ENCODE measurements at places on chromosomes 7 and 10.

- no peak for DNase-seq
Measured at GRCh38 chr7:79610748-79611304, 157.4 kb upstream of the MAGI2 start.

GRCh38 chr10:10552948-10553347 lies 464.7 kb upstream of the CELF2 start:
- no peak for DNase-seq

GRCh38 chr7:93430917-93431588 lies 143.5 kb downstream of the CALCR start:
- no peak for DNase-seq

GRCh38 chr7:99369767-99370391 lies 4.7 kb upstream of the ARPC1B start:
- DNase-seq, result no peak

DNA sequence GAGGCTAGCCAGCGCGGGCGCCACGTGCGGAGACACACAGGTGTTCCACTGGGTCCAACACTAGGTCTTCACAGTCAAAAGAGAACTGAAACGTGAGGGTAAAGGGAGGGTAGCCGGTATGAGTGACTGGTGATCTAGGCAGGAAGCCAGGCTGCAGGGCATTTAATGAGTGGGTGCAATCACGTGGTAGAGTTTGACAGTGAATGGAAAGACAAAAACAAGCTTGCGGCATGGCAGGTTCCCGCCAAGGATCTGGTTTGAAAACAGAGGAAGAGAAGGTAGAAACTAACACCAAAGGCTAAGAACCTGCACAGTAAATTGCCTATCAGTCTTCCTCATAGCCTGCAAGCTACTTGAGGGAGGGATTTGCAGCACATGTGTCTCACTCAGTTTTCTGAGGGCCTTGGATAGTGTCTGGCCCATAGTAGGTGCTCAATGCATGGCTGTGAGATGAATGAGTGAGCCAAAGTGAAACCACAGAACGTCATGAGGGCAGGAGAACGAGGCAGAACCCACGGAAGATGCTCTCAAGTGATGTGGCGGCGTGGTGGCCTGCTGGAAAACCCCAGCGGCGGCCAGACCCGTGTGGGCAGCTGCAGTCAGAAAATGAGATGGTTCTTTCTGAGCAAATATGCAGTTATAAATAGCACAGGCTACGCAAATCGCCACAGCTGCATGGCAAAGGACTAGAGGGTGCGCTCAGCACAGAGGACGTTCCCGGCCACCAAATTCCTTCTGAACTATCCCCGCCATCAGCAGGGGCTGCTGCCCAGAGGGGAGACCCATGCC lies 183.6 kb upstream of the NFE2L3 start:
- DNase-seq, result no peak

DNA sequence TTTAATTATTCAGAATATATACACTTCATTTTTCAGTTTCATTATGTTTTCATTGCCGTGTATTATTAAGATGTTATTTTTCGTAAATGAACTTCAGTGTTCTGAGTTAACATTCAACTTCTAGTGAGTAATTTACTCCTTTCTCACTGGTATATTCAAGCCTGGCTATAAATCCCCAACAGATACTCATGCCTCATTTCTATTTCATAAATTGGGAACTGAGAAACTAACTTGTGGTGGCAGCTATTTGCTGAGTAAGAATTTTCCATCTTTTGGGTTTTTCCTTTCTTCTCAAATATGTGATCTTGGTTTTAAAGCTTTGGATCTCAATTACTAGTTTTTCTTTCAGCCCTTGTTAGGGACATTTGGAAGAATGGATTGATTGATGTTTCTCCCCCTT lies 281.1 kb downstream of the CDK14 start:
- no peak for DNase-seq

GRCh38 chr7:66304536-66304935 lies 99.4 kb downstream of the TPST1 start:
- DNase-seq, result no peak

DNA sequence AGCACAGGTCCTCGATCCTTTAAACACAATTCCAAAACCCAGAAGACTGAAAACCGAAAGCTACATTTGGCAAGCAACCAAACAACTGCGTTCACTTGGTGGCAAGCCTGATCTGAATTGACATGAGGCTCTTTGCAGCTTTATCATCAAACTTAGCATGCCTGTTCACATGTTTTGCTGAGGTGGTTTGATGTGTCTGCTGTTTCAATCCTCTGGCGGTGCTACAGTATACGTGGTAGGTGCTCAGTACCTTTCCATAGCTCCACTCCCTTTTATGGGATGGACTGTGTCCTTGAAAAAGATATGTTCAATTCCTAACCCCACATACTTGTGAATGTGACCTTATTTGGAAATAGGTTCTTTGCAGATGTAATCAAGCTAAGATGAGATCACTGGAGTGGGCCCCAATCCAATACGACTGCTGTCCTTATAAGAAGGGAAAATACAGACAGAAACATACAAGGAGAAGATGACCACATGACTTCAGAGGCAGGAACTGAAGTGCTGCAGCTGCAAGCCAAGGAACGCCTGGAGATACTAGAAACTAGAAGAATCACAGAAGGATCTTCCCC lies 33.4 kb downstream of the CCDC6 start:
- no peak for DNase-seq

DNA sequence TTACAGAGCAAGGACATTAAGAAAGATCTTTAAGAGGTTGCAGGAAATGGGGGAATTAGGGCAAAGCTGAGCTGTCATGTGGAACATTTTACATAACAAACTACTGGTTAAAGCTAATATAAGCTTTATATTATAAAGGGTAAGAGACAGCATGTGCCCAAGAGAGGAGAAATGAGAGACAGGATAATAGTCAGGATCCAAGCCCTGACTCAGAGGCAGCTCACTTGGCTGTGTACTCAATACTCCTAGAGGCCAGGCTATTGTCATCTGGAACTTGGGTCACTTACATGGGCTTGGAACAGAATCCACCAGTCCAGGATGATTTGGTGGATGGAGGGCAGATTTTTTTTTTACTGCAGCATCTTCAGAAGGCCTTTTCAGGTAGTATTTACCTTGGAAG lies 418.6 kb upstream of the ZMIZ1 start:
- no peak for DNase-seq

DNA sequence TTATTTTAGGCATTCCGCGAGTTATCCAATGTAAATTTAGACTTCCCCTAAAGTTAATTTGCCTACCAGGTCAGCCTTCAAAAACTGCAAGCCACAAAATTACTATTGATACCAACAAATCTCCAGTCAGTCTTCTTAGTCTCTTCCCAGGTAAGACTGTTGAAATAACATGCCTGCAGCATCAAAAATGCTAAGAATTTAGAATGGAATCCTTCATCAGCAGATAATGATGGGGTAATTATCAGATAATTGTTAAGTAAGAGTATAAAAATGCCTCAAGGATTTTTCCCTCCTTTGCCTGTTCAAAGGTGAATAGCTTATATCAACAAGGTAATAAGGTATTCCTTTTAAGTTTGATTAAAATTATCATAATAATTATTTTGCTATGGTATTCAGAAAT lies 228.5 kb downstream of the BBS9 start:
- DNase-seq, result no peak

- DNase-seq, result no peak
Measured at GRCh38 chr7:143493751-143494150, 16.1 kb downstream of the TAS2R41 start.

DNA sequence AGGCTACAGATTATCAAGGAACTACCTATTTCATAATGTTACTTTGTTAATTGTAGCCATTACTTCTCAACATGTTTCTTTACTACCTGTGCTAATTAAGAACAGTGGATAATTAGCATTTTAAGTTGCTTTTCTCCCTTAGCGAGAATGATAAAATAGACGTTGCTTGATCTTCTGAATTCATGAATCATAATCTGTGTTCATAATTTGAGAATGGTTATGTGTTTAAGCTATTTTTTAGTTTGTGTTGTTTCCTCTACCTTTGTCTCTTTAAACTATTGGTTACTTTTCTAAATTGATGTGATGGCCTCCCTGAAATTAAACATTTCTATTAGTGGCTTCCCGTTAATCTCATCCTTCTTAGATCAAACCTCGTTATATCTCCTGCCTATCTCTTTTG lies at the start of gene ZRANB1:
Gene ZRANB1 (plus strand): TSS at position 301 of the 400 bp plus-strand sequence. CDS start 371 bp downstream, outside the sequence.
- no peak for DNase-seq

DNA sequence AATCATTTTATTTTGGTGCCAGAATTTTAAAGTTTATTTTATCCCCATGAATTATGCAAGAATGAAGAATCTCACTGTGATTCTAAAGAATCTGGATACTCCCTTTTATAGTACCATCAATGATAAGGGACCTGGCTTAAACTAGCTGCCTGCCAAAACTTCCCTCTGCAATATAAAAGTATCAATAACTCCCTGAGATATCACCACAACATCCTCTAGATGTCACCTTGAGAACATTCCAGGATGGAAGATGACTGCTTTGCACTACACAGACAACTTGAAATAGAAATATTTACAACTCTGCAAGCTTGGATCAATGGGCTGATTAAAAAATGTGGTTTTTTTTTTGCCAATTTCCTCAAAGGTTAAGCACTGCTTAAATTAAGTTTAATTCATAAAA lies 142.1 kb downstream of the SLC25A13 start:
- DNase-seq, result no peak

DNA sequence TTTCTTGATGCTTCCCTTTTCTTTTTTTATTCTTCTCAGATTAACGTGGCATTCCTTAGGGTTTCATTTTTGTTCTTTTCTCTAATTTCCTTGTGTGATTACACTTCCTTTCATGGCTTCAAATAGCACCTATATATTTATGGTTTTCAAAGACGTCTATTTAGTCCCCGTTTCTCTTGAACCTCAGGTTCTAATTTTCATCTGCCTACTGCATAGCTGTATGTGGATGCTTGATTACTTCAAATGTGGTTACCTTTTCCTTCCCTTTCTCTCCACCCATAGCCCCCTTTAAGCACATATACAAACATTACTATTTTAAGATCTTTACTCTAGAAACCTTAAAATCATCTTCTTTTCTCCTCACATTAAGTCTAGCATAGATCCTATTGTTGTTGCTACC lies 2.4 kb downstream of the TPST1 start:
- no peak for DNase-seq

GRCh38 chr10:13340626-13341376 lies 7.3 kb downstream of the SEPHS1 start:
- no peak for DNase-seq

DNA sequence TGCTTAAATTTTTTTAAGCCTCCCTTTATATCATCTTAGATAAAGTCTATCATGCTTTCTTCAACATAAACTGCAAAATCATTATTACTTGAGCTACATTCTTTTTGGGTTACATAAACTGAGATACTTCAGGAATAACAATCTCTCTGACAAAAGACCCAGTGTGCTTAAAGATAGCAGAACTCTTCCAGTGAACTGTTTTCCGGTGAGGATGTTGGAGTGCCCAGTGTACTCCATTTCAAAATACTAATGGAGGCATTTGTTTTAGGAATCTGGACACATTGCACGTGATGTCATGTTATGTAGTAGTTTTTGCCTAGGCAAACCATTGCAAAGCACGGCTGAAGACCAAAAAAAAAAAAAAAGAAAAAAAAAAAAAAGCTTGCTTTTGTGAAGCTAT lies 388.2 kb upstream of the CELF2 start:
- no peak for DNase-seq

DNA sequence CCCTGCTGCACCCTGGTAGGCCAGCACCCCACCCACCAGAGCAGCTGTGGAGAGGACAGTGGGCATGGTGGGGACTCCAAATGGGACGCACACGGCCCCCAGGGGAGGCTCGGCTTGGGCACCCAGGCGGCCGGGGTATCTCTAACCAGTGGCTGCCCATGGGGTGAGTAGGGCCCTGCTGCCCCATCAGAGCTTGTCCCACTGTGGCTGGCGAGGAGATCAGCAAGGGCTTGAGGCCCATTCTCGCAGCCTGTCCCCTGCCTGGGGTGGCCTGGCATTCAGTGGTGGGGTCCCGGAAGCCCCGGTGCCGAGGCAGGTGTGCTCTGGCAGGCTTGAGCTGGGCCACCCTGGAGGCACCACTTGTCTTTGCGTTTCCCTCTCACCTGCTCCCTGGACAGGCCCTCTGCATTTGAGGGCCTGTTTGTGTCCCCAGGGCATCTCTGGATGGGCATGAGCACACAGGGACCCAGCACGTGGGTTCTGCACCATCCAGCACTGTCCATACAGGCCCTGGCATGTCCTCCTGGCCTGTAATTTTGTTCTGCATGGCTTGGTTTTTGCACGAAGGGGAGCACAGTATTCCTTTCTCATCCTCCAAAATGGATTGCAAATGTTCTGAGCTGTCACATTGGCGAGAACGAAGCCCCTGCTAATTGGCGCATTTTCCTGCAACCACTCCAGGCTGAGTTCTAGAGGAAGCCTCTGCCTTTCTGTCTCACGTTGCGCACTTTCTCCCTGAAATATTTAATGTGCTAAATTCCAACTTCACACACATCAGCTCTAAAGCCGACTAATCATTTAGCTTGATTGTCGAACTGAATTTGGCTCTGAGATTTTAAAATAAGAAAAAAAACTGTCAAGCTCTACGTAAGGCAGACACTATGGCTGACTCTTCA lies 27.2 kb downstream of the PWWP2B start:
- no peak for DNase-seq

- no peak for DNase-seq
Measured at GRCh38 chr7:149638566-149639320, 134.6 kb downstream of the ZNF467 start.

GRCh38 chr10:118264838-118265470 lies 77.2 kb downstream of the FAM204A start:
- no peak for DNase-seq

DNA sequence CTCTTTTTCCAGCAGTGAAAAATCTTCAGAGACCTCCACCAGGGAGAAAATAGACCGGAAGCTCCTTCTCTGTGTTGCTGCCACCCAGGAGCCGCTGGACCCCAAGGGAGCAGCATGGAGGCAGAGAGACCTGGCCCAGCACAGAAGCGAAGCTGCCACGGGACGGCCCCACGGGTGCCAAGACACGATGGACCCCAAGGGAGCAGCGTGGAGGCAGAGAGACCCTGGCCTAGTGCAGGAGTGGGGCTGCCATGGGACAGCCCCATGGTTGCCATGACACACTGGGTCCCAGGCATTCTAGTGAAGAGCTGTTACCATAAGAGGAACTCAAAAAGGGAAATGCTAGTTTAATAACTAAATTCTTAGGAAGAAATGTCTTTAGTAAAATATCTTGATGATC lies 186.3 kb downstream of the PTPRN2 start:
- DNase-seq, result no peak

GRCh38 chr7:36690514-36691187 lies 33.6 kb downstream of the AOAH start:
- DNase-seq, result no peak

DNA sequence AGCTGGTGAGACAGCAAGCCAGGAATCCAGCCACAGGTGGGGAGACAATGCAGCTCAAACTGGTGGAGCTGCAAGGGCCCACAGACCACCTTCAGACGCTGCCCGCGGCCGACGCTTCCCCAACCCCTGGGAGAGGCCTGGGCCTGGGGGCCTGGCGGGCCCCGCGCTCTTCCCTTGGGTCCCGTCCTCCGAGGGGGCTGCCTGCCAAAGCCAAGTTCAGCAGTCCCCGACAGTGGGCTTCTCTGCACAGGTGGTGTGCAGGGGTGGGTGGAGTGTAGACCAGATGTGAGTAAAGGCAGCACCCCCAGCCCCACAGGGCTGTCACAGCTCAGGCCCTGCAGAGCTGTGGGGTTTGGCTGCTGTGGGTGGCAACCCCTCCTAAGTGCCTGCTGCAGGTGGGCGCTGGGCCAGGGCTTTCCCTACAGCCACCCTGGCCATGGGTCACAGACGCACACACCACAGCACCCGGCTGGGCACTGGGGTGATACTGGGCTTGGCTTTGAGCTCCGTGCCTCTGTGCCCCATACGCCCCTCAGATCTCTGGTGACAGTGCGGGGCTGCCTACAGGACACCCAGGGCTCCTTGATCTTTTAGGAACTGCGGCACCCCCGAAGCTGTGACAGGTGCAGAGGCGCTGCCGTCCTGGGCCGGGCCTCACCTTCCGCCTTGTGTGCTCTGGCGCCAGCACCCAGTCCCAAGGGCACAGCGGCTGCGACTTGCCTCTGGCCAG lies 20.5 kb downstream of the BNIP3 start:
- no peak for DNase-seq
